Naive thymus-derived CD4-positive, alpha-beta T cell (primary cell): ENCODE measurements at places on chromosomes 2 and 18. TPM values are rescaled to one million over a fixed set of nuclear protein-coding genes. Genes with fewer than 3 reads are reported as not detected.

DNA sequence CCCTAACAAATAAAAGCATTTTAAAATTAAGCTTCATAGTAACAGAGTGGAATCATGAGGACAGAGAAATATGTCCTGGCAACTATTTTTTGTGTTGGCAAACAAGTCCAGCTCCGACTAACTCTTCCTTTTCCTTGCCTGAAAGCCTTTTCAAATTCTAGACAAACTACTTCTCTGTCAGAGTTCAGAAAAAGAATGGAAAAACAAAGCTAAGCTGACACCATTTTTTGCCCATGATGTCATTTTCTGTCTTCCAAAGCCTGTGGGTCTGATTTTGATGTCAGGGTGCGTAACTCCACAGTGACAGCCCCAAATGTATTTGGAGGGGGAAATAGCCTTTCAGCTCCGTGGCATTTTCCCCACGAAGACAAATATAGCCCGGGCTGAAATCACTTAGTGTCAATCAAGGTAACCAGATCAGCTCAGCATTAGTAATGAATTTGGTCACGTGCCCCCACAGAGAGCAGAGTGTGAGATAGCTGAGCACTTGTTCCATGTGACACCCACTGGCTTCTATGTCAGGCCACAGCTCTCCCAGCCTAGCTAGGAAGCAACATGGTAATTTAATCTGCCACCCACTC, 233.0 kb upstream of the SIX2 start:
- DNase-seq: no peak

The UGT1A1 gene
- total RNA-seq: not detected

The ELAC1 gene
- 10.7 TPM for total RNA-seq

The IL36G gene
- total RNA-seq: not detected

GRCh38 chr2:22694856-22695255, 690.1 kb upstream of the KLHL29 start:
- DNase-seq: no peak

- DNase-seq: no peak
Measured at GRCh38 chr18:54129448-54130067, 94.9 kb downstream of the MBD2 start.

- no peak for DNase-seq
Measured at GRCh38 chr2:72112981-72113846, 34.4 kb downstream of the CYP26B1 start.

DNA sequence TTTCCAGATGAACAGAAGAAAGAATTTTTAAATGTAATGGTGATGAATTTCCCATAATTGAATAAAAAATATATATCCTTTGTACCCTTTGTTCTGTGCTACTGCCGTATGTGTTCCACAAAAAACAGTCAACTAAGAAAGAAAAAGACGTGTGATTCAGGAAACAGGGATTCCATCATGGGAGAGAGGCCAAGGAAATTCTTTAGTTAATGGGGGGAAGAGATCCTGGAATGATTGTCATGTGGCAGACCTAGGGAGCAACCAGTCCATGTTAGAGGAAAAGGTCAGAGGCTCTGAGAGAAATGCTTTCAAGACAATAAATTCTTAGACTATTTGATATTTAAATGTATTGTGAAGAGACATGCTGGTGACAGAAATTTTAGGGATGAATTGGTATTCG, 76.6 kb downstream of the CPO start:
- no peak for DNase-seq

The SLC30A3 gene
- not detected for total RNA-seq

- no peak for DNase-seq
Measured at GRCh38 chr2:222904557-222905258, 43.9 kb downstream of the ACSL3 start.

- DNase-seq: no peak
Measured at GRCh38 chr18:47881042-47881441, 49.4 kb downstream of the SMAD2 start.

DNA sequence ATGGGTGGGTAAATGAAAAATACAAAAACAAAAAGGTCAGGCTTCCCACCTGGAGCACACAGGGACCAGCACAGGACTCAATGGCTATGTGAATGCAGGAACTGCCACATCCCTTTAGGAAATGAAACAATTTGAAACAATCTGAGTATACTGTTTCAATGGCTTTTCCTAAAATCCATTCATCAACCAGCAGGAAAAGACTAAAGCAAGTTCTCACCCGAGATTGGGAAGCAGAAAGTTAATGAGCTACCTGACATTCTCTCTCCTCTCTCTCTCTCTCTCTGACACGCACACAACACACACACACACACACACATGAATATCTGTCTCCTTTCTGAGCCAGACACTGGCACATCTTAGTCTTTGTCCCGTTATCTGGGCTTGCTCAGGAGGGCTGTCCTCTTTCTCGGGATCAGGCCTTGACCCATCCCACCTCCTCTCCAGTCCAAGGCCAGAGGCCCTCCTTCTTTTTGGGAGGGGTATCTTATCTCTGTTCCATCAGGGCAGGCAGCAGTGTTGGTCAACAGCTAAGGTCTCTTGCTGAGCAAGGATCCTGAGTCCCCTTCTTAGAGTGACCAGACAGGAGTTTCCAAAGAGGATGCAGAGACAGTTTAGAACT, 11.6 kb upstream of the LRRFIP1 start:
- DNase-seq: no peak

The POTEJ gene
- not detected for total RNA-seq

DNA sequence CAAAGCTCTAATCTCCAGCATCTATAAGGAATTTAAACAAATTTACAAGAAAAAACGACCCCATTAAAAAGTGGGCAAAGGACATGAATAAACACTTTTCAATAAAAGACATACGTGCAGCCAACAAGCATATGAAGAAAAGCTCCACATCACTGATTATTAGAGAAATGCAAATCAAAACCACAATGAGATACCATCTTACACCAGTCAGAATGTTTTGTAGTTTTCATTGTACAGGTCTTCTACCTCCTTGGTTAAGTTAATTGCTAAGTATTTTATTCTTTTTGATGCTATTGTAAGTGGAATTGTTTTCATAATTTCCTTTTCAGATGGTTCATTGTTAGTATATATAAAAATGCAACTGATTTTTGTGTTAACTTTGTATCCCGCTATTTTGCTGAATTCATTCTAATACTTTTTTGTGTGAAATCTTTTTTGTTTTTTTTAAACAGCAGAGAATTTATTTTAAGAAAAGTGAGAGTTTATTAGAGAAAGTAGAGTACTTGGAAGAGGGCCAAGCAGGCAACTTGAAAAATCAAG, 40.7 kb downstream of the SLC39A10 start:
- no peak for DNase-seq

The TUBA4B gene
- not detected for total RNA-seq

DNA sequence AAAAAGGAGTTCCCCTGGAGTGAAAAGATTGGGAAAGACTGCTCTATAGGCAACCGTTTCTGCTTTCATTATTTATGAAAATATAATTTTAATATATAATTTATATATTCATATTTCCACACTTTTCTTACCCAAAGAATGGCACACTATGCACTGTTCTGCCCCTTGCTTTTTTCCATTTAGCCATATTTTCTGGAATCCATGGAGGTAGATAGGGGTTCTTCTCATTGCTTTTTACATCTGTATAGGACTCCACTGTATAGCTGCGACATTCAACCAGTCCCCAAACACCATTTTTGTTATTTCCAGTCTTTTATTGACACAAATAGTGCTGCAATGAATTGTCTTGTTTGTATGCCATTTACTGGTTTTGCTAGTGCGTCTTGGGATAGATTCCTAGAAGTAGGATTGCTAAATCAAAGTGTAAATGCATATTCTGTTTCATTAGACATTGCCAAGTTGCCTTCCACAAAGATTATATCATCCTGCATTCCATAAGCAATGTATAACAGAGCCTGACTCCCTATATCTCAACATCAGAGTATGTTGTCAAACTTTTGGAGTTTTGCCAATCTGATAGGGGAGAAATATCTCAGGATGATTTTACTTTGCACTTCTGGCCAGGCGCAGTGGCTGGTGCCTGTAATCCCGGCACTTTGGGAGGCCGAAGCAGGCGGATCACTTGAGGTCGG, 26.6 kb upstream of the TCF7L1 start:
- no peak for DNase-seq

DNA sequence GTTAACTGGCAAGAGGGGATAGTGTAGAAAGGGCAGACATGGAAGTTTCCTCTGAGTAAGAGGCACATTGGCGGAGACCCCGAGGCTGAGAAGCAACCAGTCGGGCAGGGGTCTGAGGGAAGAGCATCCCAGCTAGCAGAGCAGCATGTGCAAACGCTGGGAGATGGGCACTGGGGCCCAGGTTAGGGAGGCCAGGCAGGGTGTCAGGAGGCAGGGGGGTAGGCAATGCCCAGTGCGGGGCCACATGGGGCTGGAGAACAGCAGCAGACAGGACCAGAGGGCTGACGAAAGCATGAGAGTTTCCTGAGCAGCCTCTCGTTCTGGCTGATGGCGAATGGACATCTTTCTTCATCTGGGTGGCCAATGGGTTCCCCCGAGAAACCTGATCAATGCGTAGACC, 88.2 kb downstream of the INPP5D start:
- DNase-seq: no peak

DNA sequence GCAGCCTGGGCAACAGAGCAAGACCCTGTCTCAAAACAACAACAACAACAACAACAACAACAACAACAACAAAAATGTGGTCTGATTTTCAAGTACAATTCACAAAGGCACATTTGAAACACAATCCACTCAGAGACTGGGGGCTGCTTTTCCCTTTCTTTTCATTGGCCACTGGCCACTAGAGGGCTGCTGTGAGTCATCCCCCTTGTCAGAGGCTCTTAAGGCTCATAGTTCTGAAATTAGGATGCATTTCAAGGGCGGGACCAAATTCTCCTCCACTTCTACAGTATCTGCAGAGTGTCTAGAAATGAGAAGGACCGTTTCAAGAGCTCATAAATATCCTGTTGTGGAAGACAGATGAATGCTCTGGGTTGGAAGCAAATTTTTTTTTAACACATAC, 285.4 kb downstream of the NRXN1 start:
- DNase-seq: no peak

- no peak for DNase-seq
Measured at GRCh38 chr2:111884592-111884964, 585 bp upstream of the ANAPC1 start.

DNA sequence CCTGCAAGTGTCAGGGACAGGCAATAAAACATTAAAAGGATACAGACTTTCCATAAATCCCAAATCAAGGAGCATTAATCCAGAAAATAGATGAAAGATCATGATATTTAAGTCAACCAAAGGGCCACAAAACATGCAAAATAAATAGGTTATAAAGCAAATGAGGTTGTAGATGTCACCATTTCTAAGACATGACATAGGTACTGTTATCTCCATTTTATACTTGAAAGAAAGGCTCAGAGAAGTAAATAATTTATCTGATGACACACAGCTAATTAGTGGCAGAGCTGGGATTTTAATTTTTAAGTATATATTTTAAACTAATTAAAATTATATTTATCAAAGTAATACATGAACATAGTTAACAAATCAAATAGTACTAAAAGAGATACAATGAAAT, 301.8 kb downstream of the AGPS start:
- no peak for DNase-seq

- no peak for DNase-seq
Measured at GRCh38 chr2:155301221-155301620, 602.7 kb downstream of the KCNJ3 start.

DNA sequence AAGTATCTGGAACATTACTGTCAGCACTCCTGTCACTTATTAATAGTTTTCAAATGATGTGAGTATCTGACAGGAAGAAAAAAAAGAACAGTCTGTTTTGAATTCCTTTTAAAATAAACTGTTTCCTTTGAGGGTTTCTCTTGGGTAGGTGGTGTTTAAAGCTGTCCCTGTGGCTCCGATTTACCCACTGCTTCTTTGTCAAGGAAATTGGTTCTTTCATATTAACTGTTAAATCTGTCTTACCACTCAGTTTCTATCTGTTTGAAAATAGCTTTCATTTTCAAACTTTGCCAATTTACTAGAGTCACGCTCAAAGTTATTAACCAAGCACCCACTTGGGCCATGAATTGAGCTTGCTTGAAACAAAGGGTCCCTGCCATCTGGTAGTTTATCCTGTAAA, 614.6 kb upstream of the NXPH2 start:
- no peak for DNase-seq

DNA sequence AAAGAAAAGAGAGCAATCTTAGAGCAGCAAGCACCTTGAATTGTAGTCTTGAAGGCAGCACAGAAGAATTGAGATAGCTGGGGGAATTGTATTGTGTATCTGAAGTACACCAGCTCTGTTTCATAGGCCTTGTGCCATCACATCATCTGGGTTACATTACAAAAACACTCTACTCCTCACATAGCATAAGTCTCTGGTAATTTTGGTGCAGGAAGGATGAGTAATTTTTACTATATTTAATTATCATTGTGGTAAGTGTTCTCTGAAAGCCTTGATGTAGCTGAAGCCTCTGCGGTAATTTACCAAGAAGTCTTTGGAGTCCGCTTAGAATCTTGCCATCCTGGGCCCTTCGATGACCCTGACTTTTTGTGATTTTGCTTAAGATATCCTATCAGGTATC, 291.1 kb downstream of the ARHGAP15 start:
- DNase-seq: no peak

GRCh38 chr2:23525137-23525765, 140.3 kb downstream of the KLHL29 start:
- DNase-seq: no peak

The EMILIN2 gene
- 51.1 TPM for total RNA-seq

DNA sequence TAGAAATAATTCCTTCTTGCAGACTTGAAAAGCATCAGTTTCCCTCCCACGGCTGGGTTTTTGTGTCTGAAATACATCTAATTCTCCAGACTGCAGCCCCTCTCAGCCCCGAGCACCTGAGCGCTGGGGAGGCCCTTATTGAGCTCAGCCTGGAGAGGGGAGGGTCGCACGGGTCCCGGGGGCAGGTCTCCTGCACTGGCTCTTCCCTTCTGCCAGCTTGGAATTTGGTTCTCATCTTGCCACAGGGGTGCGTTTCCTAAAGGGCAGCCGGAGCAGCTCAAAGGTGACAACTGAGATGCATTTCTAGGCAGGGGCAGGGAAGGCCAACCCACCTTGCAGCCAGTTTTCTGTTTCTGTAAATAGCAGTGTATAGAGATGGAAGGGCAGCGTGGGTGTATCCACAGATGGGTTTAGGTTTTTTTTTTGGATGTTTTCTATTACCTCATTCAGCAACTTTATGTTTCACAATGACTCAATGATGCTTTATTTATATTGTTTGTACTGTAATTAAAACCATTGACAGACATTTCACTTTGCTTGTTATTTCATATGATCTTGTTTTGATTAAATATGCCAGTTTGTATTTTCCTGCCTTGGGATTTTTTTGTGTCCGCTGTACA, 37.0 kb downstream of the GBX2 start:
- DNase-seq: no peak

GRCh38 chr18:71902482-71902881, 641.7 kb downstream of the CBLN2 start:
- DNase-seq: no peak

- DNase-seq: no peak
Measured at GRCh38 chr18:3722649-3723433, 272.9 kb downstream of the TGIF1 start.
